GM04503 (cell line): ENCODE measurements at places on chromosomes 4 and X.

GRCh38 chr4:154807042-154807630, 26.1 kb downstream of the RBM46 start:
- DNase-seq: no peak

GRCh38 chr4:169975131-169975837, 50.9 kb downstream of the MFAP3L start:
- no peak for DNase-seq

DNA sequence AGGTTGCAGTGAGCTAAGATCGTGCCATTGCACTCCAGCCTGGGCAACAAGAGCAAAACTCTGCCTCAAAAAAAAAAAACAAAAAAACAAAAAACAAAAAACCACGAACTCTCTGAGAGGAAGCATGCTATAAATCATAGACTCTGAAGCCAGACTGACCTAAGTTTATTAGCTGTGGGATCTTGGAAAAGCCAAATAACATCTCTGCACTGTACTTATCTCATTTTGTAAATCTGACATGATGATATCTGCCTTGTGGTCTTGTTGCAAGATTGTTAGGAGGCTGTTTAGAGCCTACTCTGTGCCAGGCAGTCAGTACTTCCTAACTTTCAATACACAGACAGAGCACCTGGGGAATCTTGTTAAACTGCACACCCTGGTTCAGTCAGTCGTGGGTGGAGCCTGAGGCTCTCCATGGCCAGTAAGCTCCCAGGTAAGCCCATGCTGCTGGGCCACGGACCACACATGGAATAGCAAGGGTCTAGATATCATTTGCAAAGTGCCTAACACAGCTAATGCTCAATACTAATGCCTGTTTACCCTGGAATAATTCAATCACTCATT, 107.6 kb upstream of the SMIM10 start:
- no peak for DNase-seq

DNA sequence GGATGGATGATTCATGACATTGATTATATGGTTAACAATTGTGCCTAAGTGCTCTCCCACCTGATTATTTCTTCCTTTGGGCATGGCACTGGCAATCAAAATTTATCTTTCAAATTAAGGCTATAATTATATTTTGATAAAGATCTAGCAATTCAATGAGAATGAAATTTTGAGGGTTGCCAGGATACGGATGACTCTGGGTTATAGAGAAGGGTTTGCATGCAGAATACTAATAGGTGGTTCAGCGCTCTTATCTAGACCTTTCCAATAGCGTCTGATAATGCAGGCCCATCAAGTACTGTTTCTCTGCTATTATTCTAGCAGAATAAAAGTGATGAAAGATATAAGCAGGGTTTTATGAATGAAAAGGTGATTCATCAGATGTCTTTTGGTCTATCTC, 74.9 kb upstream of the SCML1 start:
- no peak for DNase-seq

GRCh38 chrX:103651151-103651773, 22.5 kb downstream of the TCEAL1 start:
- no peak for DNase-seq

DNA sequence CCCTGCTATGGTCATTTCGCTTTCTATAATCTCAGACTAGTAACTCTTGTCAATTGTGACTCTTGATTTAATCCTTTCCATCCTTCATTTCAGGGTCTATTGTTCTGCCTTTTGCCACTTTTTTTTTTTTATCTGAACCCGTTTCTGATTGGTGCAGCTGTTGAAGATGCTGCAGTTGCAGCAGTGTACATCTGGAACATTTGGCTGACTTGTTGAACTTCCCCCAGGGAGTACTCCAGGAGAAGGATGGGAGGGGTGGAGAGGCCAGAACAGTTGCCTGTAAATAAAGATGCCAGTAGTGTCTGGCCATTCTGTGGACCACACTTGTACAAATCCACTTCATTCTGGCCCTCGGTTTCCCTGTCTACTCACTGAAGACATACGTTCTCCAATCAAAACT, 1.0 kb upstream of the EDA start:
- no peak for DNase-seq

DNA sequence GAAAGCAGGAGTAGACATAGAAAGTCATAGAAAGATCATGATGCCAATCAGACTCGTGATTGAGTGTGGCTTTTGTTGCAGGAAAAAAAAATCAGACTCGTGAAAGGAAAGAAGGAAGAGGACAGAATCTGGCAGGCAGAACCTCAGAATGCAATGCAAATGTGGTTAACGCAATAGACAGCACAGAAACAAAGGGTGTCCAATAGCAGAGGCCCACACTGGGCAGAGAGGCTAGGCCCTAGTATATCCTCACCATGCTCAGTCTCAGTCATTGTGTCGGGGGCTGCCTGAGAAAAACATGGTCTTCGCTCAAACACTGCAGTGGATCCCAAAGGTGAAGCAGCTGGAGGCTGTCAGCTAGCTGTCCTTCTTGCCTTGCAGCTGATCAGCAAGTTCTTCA, 102.8 kb upstream of the MAOA start:
- no peak for DNase-seq

GRCh38 chrX:53584891-53585290, 101.6 kb downstream of the HUWE1 start:
- DNase-seq: no peak

GRCh38 chr4:111028795-111029194, 405.9 kb upstream of the PITX2 start:
- peak; percentile 27 for DNase-seq

GRCh38 chr4:73452953-73453700, 17.1 kb downstream of the AFP start:
- no peak for DNase-seq

DNA sequence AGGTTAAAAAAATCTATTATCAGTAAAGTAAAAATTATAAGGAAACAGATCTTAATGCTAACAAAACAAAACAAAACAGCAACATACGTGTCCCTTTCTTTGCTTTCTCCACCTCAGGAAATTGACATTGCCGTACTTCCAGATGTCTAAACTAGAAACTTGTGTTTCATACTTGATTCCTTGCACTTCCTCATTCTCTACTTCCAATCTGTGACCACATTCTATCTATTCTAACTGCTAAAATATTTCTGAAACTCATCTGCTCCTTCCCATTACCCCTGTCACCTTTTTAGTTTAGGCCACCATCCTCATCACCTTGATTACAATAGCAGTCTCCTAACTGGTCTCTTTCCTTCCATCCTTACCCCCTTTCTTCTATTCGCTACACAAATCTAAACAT, 22.5 kb upstream of the RPA4 start:
- DNase-seq: no peak

- no peak for DNase-seq
Observed at GRCh38 chrX:31545726-31546125, 473.9 kb upstream of the FTHL17 start.
